ENCODE measurements at places on chromosomes 2 and 18.

DNA sequence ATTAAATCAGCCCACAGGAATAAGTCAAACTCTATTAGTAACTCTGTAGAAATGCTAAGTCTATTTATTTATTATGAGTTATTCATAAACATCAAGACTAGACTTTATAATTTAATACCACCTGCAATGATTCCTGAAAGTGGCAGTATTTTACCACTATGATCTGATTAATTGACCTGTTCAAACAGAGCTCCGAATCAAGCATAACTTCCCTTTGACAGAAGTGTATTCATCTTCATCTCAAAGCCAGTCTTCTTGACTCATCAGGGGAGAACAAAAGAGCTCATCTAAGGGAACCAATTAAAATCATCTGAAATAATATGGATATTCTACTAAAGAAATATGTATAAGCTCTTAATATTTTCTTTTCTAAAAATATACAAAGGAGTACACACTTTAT lies 122.3 kb downstream of the MBD2 start:
- no peak for DNase-seq

DNA sequence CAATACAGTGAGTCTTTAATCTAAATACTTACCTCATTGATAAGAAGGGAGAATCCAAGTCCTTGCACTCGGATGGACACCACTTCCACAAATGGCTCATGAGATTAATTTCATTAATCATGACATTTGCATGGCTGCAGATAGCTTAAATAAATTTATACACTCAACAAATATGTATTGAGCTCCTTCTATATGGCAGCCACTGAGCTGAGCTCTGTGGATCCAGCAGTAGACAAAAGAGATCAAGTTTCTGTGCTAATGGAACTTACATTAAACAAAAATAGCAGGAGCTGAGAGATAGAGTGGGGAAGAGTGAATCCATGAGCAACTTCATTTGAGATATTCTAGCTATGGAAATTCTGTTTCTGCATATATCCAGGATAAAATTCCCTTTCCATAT lies 44.4 kb downstream of the RAB27B start:
- DNase-seq, result no peak

DNA sequence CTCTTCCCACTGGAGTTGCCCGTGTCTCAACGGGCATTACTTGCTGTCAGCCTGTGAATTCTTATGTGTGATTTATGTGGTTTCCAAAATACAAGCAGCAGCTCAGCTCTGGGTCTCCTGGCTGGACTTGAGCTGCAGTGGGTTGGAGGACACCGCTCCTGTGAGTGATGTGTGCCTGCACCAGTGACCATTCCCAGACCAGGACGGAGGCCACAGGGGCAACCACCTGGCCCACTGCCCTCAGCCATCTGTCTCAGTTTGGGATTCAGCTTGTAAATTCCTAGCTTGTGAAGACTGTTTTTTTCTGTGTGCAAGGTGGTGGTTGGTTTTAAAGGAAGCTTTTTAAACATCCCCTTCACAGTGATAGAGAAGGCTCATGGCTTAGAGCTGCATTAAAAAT lies 261.0 kb downstream of the BCL2 start:
- no peak for DNase-seq

DNA sequence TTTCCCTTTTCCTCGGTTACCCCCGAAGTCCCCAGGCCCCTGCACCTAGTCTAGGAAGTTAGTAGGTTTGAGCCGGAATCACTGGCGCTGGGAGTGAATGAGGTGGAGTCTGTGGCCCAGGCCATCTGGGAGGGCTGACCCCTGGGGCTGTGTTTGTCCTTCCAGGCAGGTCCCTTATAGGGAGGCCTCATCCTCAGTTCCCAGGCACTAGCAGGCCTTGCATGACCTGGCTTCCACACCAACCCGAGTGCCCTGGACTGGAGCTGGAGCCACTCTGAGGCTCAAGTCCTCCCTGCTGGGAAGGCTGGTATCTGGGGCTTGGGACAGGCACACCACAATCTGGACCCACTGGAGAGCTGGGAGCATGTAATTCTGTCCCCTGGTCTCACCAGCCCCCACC lies 111.0 kb downstream of the DYSF start:
- DNase-seq, result no peak

DNA sequence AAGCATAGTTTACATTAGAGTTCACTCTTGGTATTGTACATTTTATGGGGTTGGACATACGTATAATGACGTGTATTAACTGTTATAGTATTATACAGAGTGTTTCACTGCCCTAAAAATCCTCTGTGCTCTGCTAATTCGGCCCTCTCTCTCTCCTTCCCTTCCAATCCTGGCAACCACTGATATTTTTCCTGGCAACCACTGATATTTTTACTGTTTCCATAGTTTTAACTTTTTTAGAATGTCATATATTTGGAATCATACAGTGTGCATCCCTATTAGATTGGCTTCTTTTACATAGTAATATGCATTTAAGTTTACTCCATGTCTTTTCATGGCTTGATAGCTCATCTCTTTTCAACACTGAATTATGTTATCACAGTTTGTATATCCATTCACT lies 526.7 kb downstream of the RIT2 start:
- no peak for DNase-seq

- no peak for DNase-seq
Observed at GRCh38 chr18:8249811-8250210, 359.4 kb upstream of the RAB12 start.
